ENCODE measurements at places on chromosomes 2 and 18.

DNA sequence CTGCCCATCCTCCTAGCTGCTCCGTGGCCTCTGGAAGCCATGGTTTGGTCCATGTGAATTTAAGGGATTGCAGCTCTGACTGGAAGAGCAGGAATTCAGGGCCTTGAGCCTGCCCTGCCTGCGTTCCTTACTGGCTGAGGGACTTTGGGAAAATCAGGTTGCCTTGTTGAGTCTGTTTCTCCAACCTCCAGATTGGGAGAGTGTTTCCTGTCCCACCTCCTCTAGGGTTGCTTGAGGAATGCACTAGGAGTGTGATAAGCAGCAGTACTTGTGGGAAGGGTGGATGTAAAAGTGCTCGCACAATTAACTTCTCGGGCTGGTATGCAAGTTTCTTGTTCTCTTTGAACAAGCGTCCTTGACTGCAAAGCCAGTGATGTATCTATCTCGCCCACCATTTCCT, 84.4 kb upstream of the YWHAQ start:
- no peak for DNase-seq

GRCh38 chr2:201966691-201967438, 66.8 kb upstream of the FZD7 start:
- no peak for DNase-seq

GRCh38 chr2:70520825-70521224, 32.8 kb downstream of the TGFA start:
- DNase-seq = no peak

GRCh38 chr2:39838589-39838988, 59.5 kb upstream of the THUMPD2 start:
- no peak for DNase-seq

- no peak for DNase-seq
These were observed 23.7 kb upstream of the ACKR3 start for GRCh38 chr2:236545814-236546480.

DNA sequence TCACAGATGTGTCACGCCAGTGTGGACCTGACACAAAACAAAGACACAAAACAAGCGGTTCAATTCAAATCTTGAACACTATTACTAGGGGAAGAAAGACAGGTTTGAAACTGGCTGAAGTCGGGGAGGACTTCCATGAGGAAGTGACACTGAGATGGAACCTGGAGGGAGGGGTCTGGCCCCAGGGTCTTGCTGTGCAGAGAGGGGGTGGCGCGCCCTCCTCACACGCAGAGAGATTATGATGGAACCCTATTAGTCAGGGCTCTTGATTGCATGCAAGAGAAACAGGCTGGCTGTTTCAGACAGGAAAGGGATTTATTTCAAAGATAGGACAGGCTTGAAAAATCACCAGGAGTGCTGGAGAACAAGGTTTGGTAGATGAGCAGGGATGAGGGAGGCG, 363.6 kb upstream of the HS6ST1 start:
- DNase-seq = peak; percentile 31

DNA sequence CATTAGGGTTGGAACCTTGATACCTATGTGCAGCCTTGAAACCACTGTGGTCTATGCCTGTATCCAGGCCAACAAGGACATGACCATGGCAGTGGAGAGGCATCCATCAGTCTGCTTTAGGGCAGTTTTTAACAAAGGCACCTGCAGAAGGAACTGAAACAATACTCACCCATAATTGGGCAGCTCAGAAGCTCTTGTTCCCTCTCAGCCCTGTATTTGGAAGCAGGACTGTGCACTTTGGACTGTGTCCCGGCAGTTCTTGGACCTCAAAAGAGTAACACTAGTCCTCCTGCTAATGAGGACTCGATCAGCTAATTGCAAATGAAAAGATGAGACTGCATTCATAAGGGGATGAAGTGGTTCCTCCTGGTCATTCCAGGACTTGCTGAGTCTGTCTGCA, 500.2 kb upstream of the TNP1 start:
- DNase-seq = no peak

DNA sequence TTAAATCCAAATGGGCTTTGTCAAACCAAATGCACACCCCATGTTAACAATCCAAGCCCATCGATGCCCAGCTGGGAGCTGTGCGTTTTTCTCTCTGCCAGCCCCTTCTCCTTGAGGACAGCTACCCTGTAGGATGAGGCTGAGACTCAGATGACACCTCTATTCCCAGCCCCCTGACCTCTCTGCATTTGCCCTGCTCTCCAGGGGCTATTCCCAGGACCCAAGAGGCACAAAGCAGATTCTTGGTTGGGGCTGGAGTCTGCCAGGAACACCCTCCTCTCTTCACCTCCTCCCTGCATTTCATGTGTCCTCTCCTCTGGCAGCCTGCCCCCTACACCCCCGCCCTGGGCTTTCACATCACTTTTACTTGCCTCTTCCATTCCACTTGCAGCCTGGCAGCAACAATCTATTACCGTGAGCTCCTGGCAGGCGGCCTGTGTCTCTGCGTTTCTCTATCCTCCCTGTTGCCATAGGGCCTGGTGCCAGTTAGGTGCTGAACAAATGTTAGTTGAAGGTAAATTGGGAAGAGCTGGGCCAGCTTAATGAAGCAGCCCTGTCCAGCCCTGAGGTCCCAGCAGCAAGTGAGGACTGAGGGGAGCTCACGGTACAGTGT, 51.8 kb downstream of the ADD2 start:
- DNase-seq = no peak

GRCh38 chr18:58105206-58105887, 61.3 kb downstream of the NEDD4L start:
- no peak for DNase-seq

- DNase-seq = no peak
These were observed 13.9 kb upstream of the KYNU start for GRCh38 chr2:142863485-142863961.

GRCh38 chr2:121520641-121520994, 10.1 kb upstream of the RNU4ATAC start:
- DNase-seq = no peak

DNA sequence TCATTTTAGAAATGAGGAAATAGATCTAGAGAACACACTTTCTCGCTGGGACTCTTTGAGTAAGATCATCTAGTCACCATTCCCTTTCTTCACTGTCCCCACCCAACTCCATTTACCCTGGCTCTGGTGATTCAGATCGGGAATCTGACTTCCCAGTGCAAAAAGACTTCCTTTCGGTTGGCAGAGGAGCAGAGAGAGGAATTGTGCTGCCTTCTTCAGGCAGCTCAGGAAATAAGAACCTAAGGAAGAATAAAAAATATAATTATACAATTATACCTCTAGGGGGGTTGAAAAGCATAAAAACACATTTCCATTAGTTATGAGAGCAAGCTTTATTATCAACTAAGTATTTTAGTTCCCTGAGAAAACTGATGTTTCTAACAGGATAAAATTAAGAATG, 9.3 kb upstream of the MPP4 start:
- DNase-seq = no peak

DNA sequence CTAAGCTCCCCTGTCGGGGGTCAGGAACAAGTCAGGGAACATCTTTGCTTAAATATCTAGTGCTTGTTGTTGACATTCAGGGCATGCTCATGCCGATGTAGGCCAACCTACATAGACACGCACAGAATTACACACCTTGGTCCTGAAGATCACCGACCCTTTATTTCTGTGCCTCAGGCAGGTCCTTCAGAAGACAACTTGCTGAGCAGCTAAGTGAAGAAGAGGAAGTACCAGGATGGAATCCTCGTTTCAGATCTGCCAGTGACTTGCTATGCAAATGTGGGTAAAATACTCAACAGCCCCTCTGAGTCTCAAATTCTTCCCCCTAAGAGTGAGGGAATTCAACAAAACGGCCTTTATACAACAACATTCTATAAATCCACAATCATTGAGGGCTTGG, 494.7 kb downstream of the BCL11A start:
- DNase-seq = peak; percentile 57

DNA sequence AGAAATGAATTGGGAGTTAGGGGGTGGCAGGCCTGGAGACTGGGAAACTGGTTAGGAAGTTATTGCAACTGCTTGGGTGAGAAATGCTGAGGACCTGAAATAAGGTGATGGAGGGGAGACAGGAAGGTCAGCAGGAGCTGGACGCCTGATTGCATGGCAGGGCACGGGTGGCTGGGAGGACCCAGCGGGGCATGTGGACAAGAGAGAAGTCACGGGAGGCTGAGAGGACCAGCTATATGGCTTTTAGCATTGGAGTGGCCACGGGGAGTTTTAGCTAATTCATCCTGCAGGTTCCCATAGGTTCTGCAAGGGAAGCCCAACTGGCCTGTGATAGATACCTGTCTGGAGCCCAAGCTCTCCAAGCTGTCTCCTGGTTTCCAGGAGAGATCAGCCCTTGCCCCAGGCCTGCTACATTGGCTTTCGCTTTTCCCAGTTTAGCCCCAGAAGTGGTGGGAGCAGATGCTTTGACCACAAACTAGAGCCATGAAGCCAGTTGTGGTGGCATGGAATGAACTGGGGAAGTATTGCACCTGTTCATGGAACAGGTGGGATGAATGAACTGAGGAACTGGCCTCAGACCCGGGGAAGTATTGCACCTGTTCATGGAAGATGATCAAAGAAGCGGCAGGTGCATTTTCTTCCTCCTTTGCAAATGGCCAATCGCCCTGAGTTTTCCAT, 93.6 kb upstream of the TAF1B start:
- DNase-seq = no peak

GRCh38 chr18:48133671-48134251, 203.3 kb upstream of the SMAD2 start:
- no peak for DNase-seq

DNA sequence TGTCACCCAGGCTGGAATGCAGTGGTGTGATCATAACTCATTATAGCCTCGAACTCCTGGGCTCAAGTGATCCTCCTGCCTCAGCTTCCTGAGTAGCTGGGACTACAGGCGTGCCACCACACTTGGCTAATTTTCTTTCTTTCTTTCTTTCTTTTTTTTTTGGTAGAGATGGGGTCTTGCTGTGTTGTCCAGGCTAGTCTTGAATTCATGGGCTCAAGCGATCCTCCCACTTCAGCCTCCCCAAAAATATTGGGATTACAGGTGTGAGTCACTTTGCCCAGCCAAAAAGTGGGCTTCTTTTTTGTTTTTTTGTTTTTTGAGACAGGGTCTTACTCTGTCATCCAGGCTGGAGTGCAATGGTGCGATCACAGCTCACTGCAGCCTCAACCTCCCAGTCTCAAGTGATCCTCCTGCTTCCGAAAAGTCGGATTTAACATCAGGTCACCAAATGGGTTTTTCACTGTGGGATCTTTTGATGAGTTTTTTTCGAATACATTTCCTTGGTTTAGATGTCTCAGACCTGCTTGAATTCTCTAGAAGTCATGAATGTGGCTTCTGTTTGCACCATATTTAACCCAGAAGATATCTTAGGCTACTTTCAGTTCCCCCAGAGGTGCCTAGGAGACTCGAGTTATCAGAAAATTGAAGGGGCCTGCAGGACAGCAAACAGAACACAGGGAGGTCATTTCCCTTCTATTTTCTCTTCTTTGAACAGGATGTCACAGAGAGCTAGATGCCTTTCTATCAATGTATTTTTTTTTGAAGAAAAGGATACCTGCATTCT, 8.9 kb downstream of the RAB31 start:
- no peak for DNase-seq

- DNase-seq = peak; percentile 74
These were observed 626 bp upstream of the VIT start for GRCh38 chr2:36695746-36696415.

DNA sequence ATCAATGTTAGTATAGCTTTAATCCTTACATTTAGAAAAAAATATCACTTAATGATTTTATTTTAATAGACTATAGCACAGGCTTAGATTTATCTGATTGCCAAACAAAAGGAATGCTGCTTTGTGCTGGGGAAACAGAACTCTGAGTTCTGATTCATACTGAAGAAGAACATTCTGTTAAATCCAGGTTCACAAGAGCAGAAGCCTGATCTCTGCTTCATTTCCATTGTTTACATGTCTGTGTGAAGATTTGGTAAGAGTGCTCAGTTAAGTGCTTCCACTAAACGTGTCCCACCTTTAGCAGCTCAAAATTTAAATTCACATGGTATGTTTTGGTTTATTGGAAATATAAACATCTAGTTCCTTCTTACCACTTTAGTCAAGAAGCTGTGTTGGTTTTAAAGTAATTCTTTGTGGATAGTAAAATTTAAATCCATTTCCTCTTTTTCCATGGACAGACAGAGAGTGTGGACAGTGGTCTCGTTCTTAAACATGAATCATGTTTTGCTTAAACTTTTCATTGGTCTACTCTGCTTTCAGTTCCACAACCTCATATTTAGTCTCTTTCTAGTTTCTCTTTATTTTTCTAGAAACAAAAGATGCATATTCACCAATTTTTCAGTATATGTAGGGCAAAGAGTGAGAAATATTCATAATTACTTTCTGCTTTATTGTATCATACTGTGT, 59.1 kb downstream of the NYAP2 start:
- peak; percentile 11 for DNase-seq

DNA sequence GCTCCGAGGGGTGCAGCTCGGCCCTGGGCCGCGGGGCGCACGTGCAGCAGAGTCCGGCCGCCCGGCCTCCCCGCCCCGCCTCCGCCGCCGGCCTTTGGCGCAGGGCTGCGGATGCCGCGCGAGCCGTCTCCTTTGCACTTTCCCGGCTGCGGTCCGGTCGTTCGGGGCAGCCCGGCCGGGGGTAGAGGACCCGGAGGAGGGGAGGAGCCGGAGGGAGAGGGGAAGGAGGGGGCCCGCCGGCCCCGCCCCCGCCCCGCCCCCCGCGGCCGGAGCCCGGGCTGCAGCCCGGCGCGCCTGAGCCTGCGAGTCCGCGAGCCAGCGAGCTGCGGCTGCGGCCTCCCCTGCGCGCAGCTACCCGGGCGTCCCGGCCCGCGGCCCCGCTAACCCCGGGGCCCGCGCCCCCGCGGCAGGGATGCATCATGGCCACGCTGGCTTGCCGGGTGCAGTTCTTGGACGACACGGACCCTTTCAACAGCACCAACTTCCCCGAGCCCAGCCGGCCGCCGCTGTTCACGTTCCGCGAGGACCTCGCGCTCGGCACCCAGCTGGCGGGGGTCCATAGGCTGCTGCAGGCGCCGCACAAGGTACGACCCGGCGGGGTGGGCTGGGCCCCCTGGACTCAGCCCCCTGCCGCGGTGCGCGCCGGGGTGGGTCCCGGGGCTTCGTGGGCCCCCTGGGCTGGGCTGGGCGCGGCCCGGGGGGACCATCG, at the start of gene FHOD3:
TSS of gene FHOD3 (plus strand) at position 297 of the 709 bp plus-strand sequence. CDS start at position 420, 123 bp downstream.
- DNase-seq = no peak

DNA sequence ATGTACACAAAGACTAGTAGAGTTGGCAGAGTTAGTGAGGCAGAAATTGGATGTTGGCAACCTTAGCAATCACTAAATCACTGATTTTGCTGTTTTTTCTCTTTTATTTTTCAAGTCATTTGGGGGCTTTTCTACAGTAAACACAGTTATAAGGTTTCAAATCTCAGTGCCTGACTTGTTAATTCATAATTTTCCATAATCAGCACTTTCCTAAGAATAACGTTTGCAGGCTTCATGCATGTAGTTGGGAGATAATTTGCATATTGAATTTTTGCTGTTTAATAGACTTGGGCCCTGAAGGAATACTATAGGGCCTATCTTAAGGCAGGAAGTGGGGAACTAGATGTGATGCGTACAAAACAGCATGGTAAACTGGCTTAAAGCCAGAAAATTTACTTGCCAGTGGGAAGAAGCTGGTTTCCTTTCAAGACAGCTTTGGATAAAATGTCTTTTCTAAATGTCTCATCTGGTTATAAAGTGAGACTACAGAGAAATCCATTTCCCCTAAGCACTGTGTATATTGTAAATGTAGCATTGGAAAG, 127.2 kb upstream of the SMIM21 start:
- no peak for DNase-seq
